ENCODE measurements at places on chromosomes 2 and 18.

DNA sequence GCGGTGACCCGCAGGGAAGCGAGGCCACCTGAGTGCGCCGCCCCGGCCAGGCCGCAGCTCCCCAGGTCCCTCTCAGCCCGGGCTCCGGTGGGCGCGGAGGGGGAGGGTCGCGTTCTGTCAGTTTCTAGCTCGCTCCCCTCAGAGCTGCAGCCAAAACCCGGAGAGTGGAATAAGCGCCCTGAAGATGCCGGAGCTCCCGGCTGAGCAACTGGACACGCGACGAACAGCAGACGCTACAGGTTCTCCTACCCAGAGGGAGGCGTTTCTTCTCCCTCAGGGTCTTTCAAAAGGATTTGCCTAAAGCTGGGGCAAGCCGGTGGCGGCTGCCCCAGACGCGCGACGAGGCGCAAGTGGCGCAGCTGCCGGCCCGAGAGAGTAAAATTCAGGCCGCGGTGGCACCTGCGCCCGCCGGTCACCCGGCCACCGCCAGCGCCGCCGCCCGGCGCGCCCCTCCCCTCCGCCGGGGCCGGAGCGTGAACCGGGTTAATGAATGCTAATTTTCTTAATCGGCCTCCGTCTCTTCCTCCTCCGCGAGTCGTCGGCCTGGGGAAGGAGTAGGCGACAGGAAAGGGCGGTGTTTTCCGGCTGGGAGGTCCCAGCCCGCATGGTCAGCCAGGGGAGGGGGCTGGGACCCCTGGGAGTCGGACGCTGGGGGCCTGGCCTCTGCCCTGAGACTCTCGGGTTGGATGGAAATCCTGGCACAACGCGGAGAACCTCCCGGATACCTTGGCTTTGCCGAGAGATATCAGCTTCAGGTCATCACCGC is 845 bp upstream of the CDC42EP3 start:
- peak; percentile 77 for DNase-seq

GRCh38 chr2:172305066-172305465 is 122.3 kb upstream of the ITGA6 start:
- no peak for DNase-seq

- DNase-seq = no peak
These were observed 49.6 kb downstream of the PAX8 start for GRCh38 chr2:113228991-113229716.

- DNase-seq = no peak
These were observed 175.6 kb downstream of the TDRD15 start for GRCh38 chr2:21299411-21299810.

DNA sequence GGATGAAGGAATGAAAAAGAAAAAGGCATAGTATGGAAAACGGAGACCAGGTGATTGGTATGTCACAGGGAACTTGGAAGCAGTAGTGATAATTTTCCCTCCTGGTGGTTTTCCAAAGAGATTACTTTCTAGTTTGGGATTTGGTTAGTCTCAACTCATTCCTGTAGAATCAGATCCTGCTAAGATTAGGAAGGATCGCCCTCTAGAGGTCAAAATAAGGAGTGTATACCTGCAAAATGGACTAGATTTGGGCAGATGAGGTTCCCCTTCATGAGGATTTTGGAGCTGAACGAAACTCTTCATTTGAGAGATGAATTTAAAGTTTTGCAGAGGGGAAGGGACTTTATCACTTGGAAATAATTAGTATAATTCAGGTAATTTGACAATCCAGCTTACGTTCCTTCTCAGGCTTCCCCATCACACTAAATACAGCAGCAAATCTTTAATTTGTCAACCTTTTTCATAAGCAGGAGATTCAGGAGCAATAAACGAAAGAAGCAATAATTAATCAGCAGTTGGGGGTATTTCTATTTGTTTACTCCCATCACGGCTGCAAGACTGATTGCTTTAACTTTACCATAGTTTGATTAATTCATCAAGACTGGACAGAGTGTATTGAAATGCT is 65.2 kb downstream of the CCDC195 start:
- no peak for DNase-seq

- peak; percentile 55 for DNase-seq
These were observed 238.2 kb upstream of the RBBP8 start for GRCh38 chr18:22694954-22695353.

DNA sequence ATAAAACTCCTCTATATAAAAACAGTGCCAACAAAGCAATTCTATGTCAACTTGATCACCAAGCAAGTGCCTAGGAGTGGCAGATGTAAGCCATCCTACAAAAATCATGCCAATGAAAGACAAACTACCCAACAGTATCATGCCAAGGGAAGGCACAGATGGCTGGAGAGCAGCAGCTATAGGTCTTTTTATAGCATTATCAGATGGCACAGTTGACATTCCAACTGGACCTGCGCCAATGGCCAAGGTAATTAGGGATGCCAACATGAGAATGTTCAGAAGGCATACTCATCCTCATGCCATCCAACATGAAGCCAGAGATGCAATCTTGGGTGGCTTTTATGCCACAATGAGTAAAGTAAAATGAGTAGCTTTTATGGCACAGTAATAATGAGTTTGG is 237.3 kb downstream of the OTX1 start:
- DNase-seq = no peak

GRCh38 chr2:85255813-85256594 is 71.8 kb downstream of the TGOLN2 start:
- DNase-seq = no peak

DNA sequence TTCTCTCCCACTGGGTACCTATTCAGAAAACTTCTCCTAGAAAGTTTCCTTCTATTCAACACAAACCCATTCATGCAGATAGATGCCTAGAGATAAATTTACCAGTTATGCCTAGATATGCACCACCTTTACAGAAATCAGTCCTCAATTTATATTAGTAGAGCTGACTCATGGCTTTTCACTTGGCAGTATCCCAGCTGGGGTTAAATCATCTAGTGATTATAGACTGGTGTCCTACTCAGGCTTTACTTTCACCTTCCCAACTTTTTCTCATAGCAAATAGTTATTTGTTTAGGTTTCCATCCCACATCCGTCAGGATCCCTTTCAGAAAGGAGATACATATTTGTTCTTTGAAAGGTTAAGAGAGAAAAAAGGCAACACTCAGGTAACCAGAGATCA is 124.5 kb downstream of the AQP4 start:
- DNase-seq = no peak

- DNase-seq = no peak
These were observed 661.8 kb upstream of the HS6ST1 start for GRCh38 chr2:128980475-128980874.

- no peak for DNase-seq
These were observed 57.5 kb downstream of the AAK1 start for GRCh38 chr2:69585855-69586555.

DNA sequence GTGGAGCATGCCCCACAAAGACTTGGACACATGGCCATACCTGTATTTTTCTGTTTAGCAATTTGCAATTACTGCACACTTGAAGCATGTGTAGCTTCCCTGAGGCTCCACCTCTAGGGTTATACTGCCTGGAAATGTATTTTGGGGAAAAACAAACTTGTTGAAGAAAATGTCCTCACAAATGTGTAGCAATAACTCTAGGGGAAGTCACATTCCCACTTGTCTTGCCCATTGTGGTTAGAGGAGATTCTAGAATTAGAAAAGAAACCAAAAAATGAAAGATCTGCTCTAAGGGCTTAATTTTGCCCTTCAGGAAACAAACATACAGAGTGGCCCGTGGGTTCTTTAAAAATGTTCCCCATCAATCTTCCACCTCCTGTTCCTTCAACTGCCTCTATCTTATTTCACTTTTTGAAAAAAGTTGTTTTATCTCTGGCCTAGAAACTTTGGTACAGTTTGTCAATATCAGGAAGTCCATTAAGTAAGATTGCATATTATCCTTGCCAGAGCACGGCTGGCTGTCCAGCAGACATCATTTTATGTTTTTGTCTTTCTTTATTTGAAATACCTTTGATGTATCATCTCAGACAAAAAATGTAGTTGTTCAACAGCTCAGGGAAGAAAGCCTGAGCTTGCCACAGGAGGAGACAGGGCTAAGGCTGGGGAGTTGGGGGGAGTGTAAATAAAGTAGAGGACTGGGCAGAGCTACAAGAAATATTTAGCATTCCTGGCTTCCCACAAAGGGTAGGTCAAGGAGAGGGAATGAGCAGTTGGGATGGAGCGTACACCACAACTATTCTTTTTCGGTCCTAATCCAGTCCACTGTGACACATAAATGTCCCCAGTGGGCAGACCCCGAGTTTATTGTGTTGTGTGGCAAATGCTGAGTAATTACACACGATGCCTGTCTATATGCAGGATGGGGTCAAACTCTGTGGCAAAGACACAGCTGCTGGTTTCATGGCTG is 96.8 kb upstream of the CDC42EP3 start:
- no peak for DNase-seq

DNA sequence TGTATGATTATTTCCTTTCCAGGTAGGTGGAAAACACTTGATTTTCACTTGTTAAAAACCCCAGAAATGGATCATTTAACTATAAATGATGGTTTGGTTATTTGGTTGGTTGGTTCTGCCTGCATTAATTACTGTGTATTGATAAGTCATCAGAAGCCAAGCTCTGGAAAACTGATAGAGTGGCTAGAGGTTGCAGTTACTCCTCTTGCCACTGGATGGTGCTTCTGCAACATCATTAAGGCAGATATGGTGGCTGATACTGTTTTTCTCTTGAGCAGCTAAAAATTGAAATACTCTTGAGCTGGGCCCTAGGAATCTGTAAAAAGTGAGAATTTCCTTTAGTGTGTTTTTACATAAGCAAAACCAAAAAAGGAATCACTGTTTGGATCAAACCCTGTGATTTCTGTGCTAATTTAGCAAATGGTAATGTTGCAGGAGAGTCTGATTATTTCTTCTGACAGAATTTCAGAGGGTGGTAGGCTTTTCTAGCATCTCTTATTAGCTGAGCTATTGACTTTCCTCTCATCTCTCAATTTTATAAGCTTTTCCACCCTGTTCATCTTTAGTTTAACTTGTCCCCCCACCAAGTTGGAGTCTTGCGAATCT is 54.3 kb downstream of the RAB10 start:
- DNase-seq = no peak

DNA sequence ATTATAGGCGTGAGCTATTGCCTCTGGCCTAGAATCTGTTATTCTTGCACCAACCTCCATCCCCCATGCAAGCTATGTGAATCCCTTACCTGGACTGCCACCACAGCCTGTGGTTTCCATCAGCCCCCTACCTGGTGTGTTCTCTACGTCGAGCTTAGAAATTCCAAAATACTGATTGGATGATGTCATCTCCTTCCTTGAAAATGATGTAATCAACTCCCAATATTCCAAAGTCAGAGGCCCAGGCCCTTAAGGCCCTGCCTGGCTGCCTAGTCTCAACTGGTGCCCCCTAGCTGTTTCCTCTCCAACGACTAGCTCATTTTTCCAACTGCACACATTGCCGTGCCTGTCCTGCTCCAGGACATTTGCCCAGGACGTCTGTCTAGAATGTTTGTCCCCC is 41.3 kb upstream of the GBX2 start:
- no peak for DNase-seq

DNA sequence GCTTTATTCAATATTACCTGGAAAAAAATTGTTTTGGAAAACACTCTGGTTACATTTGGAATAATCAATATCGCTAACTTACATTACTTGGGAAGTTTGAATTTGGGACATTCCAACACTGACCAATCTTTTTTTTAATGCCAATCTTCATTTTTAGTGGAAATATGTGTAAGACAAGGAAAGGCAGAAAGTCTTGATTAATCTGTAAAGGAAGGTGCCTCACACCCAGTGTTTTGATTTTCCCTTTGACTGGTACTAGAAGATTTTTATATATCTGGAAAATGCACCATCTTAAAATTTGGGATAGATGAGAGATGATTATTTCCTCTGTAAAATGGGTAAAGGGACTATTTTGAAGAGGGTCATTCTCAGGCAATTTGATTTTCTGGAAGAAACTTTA is 879.2 kb upstream of the ZEB2 start:
- DNase-seq = no peak

- peak; percentile 26 for DNase-seq
These were observed 18.0 kb upstream of the GPR17 start for GRCh38 chr2:127627740-127628571.

- no peak for DNase-seq
These were observed 140.6 kb downstream of the C1D start for GRCh38 chr2:67922080-67922785.

GRCh38 chr18:78739882-78740677 is 239.5 kb upstream of the SALL3 start:
- DNase-seq = no peak

DNA sequence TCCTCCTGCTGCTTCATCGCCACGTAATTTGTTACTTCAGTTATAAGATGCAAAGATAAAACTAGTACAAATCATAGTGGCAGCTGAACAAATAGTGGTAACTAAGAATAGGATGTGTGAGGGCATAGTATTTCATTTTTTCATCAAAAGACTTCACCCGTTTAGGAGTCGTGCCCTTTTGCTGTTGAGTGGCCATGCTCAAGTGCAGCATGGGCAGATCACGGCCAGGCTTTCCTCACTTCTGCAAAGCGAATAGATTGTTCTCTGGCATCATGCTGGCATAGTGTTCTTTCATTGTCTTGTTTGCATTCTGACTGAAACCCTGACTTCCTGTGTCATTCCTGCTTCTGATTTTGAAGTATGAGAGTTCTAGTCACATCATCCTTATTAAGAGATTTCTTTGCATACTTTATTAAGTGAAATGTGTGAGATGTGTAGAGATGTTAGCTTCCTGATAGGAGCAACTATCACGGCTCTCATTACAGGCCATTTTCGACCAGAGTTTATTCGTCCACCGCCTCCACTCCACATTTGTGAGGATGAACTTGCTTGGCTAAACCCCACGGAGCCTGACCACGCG is 11.8 kb downstream of the CNOT11 start:
- DNase-seq = no peak

DNA sequence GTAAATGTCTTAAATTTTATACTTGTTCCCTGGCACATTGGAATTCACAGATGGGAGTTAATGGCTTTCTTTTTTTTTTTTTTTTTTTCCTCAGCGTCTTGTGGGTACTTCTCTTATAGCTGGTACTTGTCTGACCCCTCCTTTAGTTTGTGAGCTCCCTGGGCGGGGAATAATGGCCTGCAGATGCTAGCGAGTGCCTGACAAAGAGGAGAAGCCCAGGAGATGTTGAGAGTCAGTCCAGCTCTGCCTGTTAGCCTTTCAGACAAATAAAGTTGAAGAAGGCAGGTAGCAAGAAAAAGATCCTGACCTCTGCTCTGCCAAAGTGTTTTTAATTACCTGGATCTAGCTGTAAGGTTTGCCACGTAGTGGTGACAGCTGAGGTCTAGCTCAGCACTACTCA is 6.6 kb downstream of the BCL2L11 start:
- DNase-seq = no peak

GRCh38 chr2:228318218-228318617 is 136.7 kb upstream of the SPHKAP start:
- DNase-seq = no peak

- no peak for DNase-seq
These were observed 151.8 kb downstream of the RDH14 start for GRCh38 chr2:18408638-18409037.

DNA sequence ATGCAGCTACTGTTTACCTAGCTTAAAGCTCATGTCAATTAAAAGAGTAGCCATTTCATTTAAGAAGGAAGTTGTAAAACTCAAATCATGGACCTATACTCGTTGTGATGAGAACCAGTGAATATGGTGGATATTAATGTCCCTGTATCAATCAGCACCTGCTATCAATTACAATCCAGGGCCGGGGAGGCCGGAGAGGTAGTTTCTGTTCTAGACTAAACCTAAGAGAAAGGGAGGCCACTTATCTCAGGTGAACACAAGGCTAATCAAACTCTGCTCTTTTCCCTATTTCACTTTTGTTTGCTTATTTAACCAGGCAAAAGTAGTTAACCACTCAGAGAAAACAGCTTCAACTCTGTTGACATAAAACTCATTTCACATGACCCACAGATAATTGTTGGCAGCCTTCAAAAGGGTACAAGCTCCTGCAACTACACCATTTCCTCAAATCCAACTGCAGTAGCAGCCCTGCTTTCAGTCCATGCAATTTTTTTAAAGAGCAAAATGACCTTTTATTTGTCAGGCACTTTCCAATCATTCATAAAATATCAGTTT is 27.8 kb upstream of the SLC9A2 start:
- no peak for DNase-seq
